Effector CD4-positive, alpha-beta T cell (primary cell): ENCODE measurements at places on chromosomes 4 and X.

DNA sequence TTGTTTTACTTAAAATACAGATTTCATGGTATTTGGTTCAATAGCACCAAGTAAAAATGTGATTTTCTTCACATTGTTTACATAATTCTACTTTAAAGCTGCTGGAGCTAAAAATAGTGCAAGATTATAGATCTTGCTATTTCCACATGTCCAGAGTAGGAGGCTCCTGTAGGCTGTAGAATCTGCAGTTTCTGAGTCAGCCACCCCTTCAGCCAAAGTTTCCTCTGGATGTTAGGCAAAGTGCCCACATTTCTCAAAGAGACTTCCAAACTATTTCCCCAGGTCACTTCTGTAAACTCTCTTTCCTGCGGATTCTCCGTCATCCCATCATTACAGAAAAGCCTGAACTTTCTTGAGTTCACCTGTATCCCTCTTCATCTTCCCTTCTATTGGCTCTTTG, 342.5 kb upstream of the FSTL5 start:
- no peak for DNase-seq

DNA sequence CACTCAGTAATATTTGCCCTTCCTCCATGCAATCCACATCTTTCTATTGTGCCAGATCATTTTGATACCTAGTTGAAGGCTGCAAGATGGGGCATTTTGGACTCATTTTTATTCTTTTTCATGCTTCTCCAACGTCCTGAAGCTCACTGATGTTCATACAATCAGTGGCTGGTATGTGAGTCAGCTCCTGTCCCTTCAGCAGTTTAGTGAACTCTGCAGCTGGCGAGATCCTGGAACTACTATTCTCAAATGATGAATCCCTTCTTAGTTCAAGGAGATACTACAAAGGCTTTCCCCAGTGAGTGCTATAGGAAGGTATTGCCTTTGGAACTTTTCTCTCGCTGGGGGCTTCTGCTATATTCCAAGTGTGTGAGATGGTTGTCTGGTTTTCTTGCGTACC, 9.6 kb upstream of the CCDC149 start:
- no peak for DNase-seq

- DNase-seq = no peak
These were observed 436.5 kb upstream of the FTHL17 start for GRCh38 chrX:31508338-31508737.

DNA sequence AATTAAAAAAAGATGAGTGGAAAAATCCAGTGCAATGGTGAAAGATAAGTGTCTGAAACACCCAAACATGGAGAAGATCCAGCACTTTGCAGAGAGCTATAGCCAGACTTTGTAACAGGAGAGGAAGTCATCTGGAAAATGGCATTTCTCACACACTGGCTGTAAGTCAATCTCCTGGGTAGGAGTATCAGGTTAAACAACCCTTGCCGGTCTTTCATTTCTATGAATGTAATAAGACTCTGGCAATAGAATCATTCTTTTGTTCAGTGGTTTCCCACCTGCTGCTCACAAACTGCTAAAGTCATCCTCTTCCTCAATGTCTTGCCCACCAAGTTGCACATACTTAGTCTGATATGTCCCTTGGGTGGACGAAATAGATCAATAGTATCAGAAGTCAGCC, 94.0 kb upstream of the ATP8A1 start:
- no peak for DNase-seq

GRCh38 chr4:173448608-173449379, 49.9 kb upstream of the SCRG1 start:
- DNase-seq = no peak

DNA sequence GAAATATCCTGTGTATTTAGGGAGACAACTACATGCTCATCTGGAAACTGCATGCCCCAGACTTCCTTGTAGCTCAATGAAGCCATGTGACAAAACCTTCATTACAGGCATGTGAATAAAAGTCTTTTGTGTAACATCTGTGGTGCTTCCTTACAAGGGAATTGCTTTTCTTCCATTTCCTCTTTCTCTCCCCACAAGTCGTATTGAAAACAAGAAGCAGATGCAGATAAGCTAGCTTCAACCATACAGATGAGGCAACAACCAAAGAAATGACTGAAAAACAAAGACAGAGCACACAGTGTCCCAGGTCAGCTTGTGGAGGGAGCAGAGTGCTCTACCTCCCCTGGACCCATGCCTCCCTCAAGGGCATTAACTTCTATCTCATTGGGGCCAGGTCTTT, 115.8 kb upstream of the INPP4B start:
- DNase-seq = no peak

GRCh38 chr4:135238940-135239339, 1037.4 kb upstream of the PABPC4L start:
- no peak for DNase-seq

- DNase-seq = no peak
These were observed 23.9 kb upstream of the MSN start for GRCh38 chrX:65643531-65644052.

DNA sequence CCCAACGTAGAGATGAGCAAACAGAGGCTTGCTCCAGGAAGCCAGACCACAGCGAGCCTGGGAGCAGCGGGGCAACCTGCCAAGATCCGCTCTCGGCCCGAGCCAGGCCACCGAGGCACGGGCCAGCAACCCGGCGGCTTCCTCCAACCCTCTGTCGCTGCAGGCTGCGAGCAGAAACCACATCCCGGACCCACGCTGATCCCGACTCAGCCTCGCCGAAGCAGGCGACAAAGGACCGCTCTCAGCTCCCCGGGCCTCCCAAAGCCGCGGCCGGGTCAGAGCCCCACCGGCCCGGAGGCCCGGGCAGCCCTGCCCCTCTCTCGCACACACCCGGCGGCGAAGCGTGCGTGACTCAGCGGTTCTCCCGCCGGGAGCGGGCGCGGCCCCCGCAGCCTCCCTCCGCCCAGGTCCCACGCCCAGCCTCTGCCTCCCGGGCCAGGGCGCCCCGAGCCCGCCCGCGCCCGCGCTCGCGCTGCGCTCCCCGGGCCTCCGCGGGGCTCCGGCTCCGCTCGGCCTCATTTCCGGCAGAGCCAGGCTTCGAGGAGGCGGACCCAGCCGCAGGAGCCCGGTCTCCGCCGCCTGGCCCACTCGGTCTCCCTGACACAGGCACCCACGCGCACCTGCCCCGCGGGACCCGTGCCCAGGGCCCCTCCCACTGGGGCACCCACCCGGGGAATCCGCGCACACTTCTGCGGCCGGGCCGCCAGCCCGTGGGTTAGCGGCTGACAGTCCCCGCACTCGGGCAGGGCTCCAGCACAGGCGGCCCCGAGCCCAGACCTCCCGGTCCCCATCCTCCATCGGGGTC, 1.7 kb downstream of the PPP2R2C start:
- DNase-seq = no peak

DNA sequence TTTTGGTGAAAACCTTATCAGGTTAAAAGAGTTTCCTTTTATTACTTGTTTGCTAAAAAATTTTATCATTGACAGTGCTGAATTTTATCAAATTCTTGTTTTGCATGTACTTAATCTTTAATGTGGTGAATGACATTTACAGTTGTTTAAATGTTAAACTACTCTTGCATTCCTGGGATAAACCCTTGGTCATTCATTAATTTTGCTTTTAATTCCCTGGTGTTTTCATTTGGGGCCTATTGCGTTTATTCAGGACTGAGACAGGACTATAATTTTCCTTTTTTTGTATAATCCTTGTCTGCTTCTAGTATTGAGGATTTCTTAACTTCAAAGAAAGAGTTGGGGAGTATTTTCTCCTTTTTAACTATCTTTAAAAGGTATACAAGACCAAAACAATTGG, 98.7 kb upstream of the TLL1 start:
- DNase-seq = no peak

GRCh38 chr4:186726426-186727168, 2.9 kb upstream of the FAT1 start:
- DNase-seq = no peak

- DNase-seq = no peak
These were observed 40.3 kb upstream of the CENPU start for GRCh38 chr4:184774152-184774551.

GRCh38 chrX:49192722-49193328, 6.7 kb upstream of the PRICKLE3 start:
- no peak for DNase-seq

DNA sequence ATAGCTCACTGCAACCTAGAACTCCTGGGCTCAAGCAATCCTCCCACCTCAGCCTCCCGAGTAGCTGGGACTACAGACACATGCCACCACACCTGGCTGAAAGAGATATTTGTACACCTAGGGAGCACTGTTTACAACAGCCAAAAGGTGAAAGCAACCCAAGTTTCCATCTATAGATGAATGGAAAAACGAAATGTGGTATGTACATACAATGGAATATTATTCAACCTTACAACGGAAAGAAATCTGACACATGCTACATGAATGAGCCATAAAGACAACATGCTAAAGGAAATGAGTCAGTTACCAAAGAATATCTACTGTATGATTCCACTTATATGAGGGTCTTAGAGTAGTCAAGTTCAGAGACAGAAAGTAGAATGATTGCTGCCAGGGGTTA, 52.2 kb downstream of the ABCG2 start:
- no peak for DNase-seq

DNA sequence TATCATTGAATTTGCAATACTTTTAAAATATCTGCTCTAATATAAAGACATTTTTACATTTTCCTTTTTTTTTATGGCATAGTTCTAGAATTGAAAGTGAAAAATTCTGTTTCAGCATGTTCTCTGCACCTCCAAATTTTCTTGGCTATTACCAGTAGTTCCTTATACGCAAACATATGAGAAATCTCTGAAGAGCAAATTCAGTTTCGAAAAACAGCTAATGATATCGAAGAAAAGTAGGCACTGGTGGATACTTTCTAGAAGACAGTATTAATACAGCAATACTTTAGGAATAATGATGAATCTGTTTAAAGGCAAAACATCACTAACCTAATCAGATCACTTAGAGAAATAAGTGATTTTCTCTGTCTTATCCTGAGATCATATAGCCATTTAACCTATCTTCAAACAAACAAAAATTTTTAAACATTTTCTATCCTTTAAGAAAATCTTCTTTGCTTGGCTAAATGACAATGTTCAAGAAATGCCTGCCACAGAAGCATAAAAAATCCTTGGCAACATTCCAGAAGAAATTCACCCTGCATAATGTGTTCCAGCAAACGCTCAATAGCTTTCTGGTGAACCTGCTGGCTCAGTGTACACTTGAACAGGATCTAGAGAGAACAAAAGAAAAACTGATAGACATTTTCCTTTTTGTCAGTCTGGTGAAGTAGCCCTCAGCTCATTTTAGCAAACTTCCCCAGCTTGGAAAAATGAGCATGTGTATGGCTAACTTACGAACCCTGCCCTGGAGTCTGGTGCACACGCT, 51.2 kb upstream of the KLF3 start:
- no peak for DNase-seq

DNA sequence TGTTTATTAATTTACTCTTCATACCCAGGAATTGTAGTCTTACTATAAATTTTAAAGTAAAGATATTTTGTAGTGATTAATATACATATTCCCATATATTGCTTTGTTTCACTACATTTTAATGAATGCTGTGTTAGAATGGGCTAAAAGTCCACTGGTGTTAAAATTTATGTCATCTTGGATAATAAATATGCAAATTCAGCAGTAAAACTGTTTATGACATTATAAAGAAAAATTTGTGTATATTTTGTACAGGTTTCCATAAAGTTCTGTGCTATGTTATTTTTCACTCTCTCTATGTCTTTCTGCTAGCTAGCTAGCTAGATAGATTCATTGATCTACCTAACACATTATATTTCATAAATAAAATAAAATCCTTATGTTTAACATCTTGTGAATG, 1071.2 kb downstream of the FAT4 start:
- no peak for DNase-seq

GRCh38 chr4:80646061-80646460, 310.5 kb downstream of the CFAP299 start:
- no peak for DNase-seq

DNA sequence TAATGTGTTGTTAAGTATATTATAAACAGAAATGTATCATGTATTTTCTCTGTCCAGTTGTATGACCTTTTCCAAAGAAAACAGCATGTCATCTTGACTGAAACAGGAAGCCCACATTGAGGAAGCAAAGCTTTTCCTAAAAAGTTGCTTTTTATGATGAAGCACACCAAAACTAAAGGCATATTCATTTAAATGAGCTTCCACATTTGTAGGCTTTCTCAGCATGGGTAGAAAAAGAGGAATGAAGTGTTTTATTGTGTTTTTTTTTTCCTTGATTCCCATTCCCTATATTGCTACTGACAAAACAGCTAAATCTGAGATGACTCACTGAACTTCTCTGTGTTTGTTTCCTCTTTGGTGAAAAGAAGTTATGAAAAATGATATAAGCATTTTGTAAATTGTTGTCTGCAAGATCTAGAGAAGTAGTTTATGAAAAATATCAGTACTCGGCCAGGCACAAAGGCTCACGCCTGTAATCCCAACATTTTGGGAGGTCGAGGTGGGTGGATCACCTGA, 32.5 kb upstream of the FRAS1 start:
- no peak for DNase-seq

GRCh38 chr4:37699868-37700481, 13.8 kb upstream of the RELL1 start:
- DNase-seq = no peak

DNA sequence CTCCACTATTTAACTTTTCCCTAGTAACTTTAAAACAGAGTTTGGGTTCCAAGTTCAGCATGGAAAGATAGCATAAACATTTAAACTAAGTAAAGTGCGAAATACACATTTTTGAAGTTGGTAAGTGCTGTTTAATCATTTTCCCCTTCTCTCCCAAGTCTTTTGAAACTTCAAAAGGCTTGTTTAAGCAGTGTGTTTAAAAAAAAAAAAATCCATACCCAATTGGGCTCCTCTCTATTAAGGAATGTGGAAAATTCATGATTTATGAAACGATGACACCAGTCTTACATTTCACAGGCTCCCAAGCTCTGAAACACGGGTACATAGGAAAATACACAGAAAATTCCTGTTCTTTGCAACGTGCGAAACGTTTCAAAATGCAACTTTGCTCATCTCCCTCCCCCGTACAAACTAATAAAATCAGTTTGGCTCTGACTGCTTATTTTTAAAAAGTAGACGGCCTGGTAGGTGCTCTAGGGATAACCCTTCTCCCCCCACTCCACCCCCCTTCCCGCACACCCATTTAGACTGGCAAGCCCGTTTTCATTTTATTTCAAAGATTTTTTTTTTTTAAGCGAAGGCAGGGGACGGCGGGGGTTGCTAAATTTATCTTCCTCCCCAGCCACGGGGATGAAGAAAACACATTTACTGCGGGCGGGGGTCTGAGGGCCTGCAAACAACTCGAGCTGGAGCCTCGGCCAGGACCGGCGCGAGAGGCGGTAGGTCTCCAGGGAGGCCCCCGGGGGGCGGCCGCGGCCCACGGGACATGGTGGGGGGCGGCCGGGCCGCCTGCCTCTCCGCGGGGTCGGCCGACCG, 786 bp upstream of the ZFX start:
- no peak for DNase-seq

GRCh38 chrX:15059474-15059873, 186.3 kb downstream of the MOSPD2 start:
- DNase-seq = no peak

DNA sequence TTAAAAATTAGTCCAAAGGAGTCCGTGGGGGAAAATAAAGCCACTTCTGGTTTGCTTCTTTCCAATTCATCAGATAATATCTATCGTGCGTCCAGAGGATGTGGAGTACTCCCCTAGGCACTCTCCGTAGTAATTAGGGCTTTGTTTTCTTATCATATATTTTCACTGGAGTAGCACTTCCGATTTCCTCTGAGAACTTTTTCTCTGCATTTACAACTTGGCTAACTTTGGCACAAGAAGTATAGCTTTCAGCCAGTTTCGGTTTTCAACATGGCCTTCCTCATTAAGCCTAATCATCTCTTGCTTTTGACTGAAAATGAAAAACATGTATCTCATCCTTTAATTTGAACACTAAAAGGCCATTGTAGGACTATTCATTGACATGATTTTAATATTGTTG, 80.5 kb downstream of the CASP3 start:
- DNase-seq = no peak
